ENCODE measurements at places on chromosomes 7 and 10.

DNA sequence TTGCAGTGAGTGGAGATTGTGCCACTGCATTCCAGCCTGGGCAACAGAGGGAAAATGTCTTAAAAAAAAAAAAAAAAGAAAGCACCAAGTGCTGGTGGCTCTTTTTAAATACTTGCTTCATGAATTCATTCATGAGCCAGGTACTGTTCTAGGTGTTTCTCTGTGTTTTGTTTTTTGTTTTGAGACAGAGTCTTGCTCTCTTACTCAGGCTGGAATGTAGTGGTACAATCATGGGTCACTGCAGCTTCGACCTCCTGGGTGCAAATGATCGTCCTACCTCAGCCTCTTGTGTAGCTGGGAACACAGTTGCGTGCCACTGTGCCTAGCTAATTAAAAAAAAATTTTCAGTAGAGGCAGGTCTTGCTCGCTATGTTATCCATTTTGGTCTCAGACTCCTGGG, 5.3 kb downstream of the STOX1 start:
- DNase-seq = no peak

DNA sequence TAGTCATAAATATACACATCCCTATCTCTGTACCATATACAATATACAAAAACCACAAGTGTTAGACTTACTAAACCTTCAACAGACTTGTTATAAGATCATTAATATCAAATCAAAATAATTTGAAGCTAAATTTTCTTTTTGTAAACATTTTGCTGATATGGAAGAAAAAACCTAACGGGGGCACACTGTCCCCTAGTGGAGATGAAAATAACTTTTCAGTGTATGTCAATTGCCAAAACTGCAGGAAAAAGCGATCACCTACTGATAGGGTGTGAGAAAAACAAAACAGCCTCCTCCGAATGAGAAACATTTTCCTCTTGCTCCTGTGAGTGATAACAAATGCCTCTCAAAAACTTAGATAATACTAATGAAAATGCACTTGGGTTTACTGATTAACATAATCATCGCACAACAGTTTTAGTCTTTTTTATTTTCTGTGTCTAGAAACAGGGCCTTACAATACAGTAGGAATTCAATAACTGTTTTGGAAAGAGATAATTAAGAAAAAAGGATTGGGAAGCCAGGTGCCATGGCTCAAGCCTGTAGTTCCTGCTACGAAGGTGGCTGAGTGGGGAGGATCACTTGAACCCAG, 322.7 kb downstream of the CRPPA start:
- DNase-seq = peak; percentile 6

- DNase-seq = no peak
These were observed 186.9 kb downstream of the ELFN1 start for GRCh38 chr7:1856888-1857441.

DNA sequence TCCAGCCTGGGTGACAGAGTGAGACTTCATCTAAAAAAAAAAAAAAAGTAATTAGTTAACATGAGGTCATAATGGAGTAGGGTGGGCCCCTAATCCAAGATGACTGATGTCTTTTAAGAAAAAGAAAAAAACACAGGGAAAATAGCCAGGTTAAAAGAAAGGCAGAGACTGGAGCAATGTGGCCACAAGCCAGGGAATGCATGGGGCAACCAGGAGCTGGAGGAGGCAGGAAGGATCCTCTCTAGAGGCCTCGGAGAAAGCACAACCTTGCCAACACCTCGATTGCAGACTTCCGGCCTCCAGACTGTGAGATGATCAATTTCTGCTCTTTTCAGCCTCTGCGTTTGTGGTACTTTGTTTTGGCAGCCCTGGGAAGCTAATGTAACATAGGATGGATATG, 121.5 kb downstream of the ITIH5 start:
- no peak for DNase-seq

DNA sequence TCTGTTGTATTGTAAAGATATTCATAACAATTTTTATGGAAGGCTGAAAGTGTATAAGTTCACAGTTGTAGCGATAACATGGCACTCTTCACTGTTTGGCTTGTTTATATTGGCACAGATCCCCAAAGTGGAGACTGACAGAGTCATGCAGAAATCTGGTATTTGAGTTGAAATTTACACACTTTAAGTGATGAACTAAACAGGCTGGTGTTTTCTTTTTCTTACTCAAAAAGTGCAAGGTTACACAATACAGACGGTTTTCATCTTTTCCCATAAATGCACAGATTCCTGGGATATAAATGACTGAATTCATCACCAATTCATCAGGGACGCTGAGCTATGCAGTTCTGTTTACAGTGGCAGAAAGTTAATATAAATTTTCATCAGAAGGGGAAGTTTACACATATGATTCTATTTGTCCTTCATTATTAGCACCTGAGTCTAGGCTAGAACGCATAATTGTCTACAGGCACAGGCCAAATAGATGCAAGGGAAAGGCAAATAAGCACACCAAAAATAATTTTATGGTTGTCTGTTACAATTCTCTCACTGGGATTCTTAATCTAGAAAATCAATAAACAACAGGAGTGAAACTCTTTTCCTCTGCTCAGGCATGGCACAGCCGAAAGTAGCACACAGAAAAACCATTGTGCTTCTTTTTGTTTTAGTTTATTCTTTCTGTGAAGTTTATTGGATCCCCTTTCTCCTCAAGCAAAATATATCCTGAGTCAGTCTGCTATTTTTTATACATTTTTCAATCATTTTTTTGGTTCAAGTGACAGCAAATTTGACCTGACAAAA, 88.0 kb downstream of the FOXP2 start:
- DNase-seq = peak; percentile 46

DNA sequence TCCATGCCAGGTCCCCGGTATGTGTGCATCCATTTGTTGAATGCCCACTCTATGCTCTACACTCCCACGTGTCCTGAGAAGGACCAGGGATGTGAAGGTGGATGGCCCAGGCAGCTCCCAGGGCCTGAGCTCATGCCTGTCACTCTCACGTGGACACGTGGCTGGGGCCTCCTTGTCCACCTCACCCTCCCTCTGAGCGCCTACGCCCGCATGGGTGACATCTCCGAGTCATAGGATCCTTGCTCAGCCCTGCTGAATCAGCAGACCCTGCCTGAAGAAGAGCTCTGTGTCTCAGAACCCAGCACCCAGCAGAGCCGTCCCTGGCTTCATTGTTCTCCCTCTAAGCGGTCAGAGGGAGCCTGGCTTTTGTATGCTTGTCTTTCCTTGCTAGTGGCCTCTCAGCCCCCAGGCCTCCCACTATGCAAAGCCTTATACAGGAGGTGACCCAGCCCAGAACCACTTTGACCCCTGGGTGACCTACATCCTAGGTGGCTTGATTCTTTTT, 107.9 kb upstream of the PPIF start:
- no peak for DNase-seq

DNA sequence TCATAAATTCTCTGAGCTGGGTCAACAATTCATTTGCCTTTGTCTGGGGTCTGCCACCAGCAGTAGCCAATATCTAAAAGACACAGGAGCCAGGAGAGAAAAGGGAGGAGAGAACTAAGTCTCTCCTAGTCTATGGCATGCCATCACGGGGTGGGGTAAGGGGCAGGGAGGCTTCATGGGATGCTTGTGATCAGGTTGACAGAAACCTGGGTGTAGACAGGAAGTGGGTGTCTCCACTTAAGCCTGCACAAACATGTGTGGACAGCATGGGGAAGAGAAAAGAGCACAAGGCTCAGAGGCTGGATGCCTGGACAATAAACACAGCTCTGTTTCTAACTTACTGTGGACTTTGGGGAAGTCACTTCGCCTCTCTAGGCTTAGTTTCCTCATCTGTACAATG, 11.5 kb upstream of the C10orf53 start:
- DNase-seq = no peak

DNA sequence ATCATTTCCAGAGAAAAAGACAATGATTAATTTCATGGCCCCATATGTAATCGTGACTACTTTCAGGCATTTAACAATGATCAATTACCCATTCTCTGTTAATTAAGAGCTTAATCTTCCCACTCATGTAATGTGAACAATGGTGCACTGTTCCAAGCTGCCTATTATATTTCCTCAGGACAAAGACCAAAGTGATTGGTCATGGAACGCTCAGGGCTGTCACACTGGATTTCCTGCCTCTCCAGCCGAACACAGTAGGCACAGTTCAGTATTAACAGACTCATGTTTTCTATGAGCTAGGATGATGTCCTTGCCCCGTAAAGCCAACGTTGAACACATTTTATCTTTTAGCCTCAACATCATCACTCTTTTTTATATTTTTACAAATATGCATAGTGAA, 142.7 kb upstream of the FZD8 start:
- no peak for DNase-seq

- no peak for DNase-seq
These were observed 54.3 kb upstream of the SGCE start for GRCh38 chr7:94710256-94710655.

- DNase-seq = no peak
These were observed 197.1 kb upstream of the CXCL12 start for GRCh38 chr10:44581996-44582395.

- no peak for DNase-seq
These were observed 20.0 kb upstream of the LRRC17 start for GRCh38 chr7:102892631-102893278.

GRCh38 chr7:99920149-99920548, 819 bp upstream of the TRIM4 start:
- DNase-seq = no peak

GRCh38 chr7:33612442-33612841, 292.9 kb upstream of the BMPER start:
- DNase-seq = no peak

- DNase-seq = peak; percentile 90
These were observed 156.7 kb upstream of the NPVF start for GRCh38 chr7:25384788-25385505.

DNA sequence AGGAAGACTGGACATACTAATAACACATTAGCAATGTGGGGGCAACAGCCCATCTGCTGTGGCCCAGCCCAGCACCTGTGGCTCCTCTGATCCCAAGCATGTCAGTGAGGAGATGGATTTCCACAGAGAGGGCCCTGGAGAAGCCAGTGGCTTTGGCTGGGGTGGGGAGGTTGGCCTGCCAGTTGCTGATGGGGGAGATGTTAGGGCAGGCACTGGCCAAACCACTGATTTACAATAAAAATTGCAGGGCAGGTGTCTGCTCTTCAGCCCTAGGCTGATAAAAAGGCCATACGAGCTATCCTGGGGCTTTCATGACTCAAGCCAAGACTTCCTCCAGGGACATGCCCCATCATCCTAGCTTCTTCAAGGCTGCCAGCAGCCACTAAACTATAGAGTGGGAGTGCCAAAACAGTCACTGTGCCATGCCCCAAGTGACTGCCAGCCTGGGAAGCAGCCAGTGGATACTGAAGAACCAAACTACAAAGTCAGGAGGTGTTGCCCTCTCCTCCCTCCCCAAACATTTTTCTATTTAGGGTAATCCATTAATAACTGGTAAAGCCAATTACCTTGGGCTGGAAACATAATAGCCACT, 37.8 kb downstream of the DPCD start:
- DNase-seq = no peak

DNA sequence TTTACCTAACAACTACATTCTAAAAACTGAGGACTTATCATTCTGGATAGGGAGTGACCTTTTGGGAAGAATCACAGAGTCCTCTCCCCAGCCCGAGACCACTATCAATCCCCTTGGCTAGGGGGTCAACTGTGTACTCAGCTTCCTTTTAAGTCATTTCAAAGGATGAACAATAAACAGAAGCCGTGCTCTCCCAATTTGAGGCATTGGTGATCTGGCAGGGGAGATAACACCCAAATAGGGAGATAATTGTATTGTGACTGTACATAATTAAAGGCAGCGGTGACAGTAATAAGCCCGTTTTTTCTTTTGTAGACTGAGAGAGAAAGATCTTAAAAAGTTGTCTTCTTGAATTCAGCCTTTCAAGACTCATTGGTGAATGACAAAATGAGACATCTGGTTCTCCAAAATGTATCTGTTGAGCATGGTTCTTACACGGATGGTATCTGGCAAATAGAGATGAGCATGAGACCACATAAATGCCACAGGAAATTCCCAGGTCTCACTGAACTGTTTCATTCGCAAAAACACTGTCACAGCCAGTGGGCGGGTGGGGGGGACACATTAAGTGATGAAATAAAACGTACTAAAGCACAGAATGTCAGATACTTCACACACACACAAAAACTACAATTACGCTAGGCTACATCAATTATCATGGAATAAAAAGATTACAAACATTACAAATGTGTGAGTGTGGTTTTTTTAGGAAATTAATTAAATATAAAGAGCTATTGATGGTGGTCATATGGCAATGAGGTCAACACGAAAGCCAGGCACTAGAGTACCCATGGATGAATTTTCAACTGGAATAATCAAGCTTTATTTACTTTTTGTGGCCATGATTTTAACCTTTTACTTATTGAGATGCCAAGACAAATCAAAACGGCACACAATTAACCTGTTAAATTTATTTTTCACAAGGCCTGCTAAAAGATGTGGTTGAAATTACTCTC, 108.4 kb downstream of the HIPK2 start:
- no peak for DNase-seq

DNA sequence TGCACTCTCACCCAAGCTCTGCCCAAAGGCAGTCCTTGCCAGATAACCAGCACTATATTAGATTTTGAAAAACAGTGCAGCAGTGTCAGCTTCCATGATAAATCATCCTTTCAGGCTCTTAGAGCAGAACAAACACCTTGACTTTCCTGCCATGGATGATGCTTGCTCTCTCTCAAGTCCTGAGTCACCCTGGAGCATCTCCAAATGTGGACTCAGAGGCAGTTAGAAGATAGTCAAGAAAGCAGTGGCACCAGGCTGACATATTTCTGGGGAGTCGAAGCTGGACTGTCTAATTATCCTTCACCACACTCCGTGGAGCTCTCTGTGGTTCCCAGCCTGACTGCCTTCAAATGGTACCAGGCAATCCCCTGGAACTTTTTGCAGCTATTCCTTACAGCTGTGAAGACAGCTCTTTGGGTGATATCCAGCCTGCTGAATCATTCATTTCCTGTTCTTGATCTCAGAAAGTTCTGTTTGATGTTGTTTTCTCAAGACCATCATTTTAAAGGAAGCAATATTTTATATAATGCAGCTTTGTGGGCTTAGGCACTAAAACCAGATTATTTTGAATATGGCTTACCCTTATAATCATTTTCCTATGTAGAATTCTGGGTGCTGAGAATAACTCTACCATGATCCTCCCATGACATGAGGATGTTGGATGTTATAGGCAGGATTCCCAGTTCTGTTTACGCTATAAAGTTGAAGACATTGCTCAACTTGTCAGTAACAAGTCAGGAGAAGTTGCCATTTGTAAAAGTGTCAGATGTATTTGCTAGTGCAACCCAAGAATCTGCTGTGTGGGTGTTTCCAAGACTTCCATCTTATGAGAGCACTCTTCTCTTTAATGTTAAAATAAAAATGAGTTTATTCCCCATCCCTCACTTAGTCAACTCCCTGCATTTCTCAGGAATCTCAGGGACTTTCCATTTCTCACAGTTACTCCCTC, 233.8 kb downstream of the C7orf25 start:
- no peak for DNase-seq

GRCh38 chr7:88357294-88357693, 50.6 kb upstream of the STEAP4 start:
- peak; percentile 6 for DNase-seq

- no peak for DNase-seq
These were observed 15.9 kb downstream of the TDRD1 start for GRCh38 chr10:114195079-114195478.

- DNase-seq = no peak
These were observed 136.0 kb upstream of the NAMPT start for GRCh38 chr7:106420736-106421135.

GRCh38 chr10:51789118-51789517, 89.7 kb upstream of the CSTF2T start:
- no peak for DNase-seq
